ENCODE measurements at places on chromosomes 1 and 21.
A peak's percentile ranks its signal among the peaks of the same experiment; 100 is the strongest.

GRCh38 chr1:101000131-101000873 lies 25.3 kb downstream of the DPH5 start:
- DNase-seq, result no peak

- peak; percentile 81 for DNase-seq
These were observed 2.8 kb upstream of the SPSB1 start for GRCh38 chr1:9289711-9290485.

- no peak for DNase-seq
These were observed 62.6 kb upstream of the FAM20B start for GRCh38 chr1:178962853-178963711.

- DNase-seq, result no peak
These were observed 24.5 kb downstream of the BACH1 start for GRCh38 chr21:29323189-29323588.

DNA sequence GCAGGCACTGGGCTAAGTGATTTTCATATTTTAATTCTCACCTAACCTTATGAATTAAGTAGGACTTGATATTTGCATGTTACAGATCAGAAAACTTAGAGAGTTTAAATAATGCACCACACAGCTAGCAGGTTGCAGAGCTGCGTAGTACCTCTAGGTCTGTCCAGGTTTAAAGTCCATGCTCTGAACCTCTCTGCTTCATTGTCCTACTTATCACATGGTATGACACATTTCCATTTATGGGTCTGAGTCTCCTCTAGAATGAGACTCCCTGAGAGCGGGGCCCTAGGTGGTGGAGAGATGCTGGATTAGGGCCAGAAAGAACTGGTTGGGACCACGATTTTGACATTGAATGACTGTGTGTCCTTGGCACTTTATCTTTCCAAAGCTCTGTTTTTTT lies 102.5 kb upstream of the USP24 start:
- DNase-seq, result no peak

- no peak for DNase-seq
These were observed 8.1 kb upstream of the CMPK1 start for GRCh38 chr1:47325528-47325927.

DNA sequence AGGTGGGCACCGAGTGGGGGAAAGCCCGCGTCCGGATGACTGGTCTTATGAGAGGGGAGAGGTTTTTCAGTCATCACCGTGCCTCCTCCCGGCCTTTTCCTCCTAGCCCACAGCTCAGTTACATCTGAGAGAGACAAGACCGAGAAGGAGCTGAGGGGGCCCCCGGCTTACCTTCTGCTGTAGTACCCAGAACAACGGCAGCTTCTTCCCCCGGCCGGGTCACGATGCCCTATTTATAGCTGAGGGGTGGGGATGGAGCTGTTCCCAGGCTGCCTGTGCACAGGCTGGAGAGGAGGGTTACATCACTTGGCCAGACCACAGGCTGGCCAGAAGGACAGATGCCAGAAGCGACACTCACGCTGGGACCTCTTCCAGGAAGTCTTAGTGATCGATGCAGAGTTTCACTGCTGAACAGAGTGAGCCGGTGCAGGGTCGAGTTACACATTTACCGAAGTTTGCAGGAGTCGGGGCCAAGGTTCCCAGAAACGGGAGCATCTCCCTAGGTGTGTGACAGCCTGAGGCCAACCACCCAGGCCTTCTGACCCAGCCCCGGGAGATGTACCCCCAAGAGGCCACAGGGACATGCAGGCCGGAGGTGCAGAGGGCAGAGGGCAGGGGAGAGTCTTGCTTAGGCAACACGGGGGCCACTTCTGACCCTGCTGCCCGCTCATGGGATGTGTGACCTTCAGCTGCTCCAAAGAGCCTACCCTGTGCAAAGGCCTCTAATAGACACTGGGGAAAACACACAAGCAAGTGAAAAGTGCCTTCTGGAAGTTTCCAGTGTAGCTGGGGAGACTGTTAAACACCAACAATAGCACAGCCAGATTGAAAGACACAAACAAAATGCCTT lies at the start of gene AGT:
Gene AGT, minus strand, starts transcription at position 208 of the 850 bp plus-strand sequence. CDS start 3,299 bp downstream, outside the sequence.
- DNase-seq, result peak; percentile 88

Measured in GM03348 (cell line).